Renal cortex interstitium (tissue), 15 donors: ENCODE measurements at places on chromosomes 6 and 20. TPM values are rescaled to one million over a fixed set of nuclear protein-coding genes. Genes with fewer than 3 reads are reported as not detected.

- no peak for DNase-seq
Measured at GRCh38 chr20:22805996-22806395, 221.6 kb upstream of the FOXA2 start.

PRDM13 gene
- not detected for polyA plus RNA-seq

DNA sequence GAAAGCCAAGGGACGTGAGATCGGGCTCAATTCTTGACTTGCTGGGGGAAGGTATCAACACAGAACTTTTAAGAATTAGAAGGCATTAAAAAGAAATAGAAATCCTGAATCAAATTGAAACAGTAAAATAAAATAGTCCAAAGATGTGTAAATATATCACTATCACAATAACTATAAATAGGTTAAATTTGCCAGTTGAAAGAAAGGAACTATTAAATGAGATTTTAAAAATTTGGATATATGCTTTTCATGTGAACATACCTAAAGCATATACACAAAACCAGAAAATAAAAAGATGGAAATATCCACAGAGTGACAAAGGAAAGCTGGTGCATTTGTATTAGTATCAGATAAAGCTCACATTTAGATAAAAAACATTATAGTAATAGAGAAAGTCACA is 152.4 kb upstream of the ESR1 start:
- no peak for DNase-seq

GRCh38 chr6:81890846-81891245 is 138.4 kb upstream of the TENT5A start:
- DNase-seq = no peak

CST2 gene
- not detected for polyA plus RNA-seq

- no peak for DNase-seq
Measured at GRCh38 chr6:54427396-54427937, 119.2 kb downstream of the TINAG start.

- DNase-seq = no peak
Measured at GRCh38 chr20:52965380-52965779, 6.8 kb upstream of the TSHZ2 start.

DNA sequence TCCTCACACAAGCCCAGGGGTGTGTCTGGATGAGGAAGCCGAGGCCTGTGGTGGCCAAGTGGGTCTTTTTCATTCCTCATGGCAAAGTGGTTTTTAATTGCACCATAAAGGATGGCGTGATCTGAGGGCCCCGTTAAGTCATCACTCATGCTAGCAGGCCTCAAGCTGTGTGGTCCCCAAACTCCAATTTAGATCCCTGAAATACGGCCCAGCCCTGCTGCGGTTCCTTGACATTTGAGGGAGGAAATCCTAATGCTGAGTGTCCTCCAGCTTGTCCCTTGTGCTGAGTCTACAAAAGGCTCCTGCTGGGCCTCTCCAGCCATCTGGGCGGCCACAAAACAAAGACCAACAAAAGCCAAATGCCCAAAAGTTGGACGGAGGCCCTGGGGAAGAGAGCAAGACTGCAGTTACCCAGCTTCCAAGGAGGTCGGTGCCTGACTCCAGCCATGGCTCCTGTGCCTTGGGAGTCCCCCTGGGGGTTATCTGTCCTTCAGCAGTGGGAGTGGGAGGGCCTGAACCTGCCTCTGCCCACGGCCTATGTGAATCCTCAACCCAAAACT is 162.3 kb upstream of the PDE10A start:
- DNase-seq = no peak

MYBL2 gene
- polyA plus RNA-seq = 33.0 TPM

DNA sequence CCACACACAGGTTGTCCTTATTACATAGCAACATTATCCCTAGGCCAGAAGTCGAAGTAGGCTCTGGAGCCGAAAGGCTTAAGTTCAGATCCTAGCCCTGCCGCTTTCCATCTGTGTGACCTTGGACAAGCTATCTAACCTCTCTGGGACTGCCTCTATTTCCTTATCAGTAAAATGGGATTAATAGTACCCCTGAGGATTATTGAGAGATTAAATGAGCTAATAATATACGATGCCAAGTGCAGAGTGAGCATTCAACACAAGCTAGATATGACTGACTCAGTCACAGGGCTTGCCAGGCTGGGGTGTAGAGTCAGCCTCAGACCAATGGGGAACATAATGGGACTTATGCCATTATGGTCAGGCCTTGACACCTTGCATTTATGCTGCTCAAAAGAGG is 8.9 kb upstream of the SPATA2 start:
- no peak for DNase-seq

DNA sequence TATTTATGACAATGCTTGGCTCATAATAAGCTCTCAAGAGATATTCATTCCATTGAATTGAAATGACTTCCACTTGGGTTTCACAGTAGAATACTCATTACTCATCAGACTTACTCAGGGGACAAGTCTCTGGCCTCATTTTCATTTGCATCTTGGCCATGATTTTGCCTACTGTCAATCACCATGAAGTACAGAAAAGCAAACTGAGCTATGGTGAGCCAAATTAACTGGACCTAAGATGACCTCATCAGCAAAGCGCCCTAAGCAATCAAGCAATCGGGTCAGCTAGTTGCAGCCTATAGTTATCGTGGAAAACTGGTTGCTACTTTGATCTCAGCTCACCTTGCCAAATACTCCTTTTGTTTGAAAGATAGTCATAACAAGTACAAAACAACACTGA is 494.7 kb upstream of the SLC35B3 start:
- DNase-seq = no peak

DNA sequence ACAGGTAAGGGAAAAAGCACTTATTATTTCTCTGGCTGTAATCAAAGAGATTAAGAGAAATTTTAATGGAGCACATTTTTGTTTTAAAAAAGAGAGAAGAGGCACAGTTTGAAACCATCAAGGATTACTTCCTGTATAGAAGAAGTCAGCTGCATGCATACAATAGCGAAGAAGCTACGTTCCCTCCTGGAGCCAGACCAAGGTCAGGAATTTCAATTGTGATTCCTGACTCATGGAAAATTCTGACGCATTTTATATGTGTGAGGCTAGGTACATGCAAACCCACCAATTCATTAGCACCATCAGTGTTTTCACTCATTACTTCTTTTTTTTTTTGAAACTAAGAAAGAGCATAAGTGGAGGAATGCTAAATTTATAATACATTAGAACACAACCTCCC is 232.7 kb upstream of the SGK1 start:
- DNase-seq = no peak

GRCh38 chr6:11412616-11413015 is 124.9 kb upstream of the TMEM170B start:
- DNase-seq = no peak

SLC26A8 gene
- polyA plus RNA-seq = 0.44 TPM

GRCh38 chr6:81938014-81938856 is 185.8 kb upstream of the TENT5A start:
- no peak for DNase-seq

RBM24 gene
- 1.0 TPM for polyA plus RNA-seq

DNA sequence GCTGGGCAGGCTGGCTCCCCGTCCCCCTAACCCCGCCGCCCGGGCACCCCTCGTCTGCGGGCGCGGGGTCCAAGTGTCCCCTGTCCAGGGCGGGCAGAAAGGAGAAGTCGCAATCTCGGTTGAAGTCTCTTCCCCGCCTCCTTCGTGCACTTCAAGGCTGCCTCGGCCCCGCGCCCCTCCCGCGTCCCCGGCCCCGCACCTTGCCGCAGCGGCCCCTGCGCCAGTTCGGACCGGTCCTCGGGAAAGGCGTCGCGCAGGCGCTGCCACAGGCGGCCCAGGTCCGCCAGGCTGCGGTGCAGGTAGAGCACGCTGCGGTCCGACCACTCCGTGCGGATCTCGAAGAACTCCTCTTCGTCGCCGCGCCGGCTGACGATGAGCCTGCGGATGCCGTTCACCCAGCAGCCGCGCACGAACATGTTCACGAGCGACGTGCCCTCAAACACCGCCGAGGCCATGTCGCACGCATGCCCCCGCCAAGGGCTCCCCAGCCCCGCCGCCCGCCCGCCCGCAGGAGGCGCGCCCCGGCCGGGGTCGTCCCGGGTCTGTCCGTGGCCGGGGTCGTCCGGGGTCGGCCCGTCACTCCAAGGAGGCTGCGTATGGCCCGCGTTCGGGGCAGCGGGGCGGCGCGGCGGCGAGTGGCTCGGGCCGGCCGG is at the start of gene PXDC1:
PXDC1 (minus strand) TSS at position 637 of the 653 bp plus-strand sequence; CDS start at position 455, 182 bp downstream.
- no peak for DNase-seq

- no peak for DNase-seq
Measured at GRCh38 chr6:67252663-67253062, 1382.4 kb upstream of the ADGRB3 start.

GRCh38 chr6:142860498-142860897 is 84.5 kb downstream of the HIVEP2 start:
- no peak for DNase-seq

COL11A2 gene
- polyA plus RNA-seq = 4.2 TPM

TNFRSF21 gene
- polyA plus RNA-seq = 37.6 TPM

MEP1A gene
- 0.26 TPM for polyA plus RNA-seq

- DNase-seq = no peak
Measured at GRCh38 chr6:109979033-109979921, 1.2 kb downstream of the GPR6 start.

- no peak for DNase-seq
Measured at GRCh38 chr6:65113581-65113980, 593.4 kb downstream of the EYS start.

GRCh38 chr6:48866682-48867081 is 596.4 kb downstream of the MMUT start:
- DNase-seq = no peak

DNA sequence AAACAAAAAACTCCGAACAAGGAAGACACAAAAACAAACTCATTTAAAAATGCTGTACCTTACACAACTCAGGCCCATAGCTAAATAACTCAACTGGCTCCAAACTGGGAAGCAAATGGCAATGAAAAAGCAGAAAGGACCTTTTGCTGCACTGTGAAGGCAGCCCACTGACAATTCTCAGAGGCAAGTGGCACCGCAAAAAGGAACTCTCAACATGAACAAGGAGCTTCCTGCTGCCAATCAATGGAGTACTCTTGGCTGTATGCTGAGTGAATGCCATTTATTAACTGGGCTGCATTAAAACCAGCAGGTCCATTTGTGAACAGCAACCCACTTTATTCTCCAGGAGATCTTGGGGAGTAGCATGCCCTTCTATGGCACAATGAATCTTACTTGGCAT is 209.9 kb downstream of the PTPRK start:
- DNase-seq = no peak

DNA sequence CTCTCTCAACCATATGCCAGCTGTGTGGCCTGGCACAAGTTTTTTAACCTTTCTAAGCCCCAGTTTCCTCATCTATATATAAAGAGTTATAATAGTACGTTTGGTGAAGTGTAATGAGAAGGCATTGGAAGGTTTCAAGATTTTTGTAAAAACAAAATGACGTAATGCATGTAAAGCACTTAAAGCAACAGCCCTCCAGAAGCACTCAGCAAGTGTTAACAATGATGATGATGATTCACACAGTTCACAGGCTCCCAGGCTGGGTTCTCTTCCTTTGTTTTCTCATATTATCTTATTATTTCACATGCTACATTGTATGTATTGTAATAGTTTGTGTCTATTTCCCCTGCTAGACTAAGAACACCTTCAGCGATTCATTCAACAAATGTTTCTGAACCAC is 6.2 kb downstream of the CEP250 start:
- DNase-seq = no peak

- no peak for DNase-seq
Measured at GRCh38 chr6:102204351-102204750, 810.8 kb downstream of the GRIK2 start.

DNA sequence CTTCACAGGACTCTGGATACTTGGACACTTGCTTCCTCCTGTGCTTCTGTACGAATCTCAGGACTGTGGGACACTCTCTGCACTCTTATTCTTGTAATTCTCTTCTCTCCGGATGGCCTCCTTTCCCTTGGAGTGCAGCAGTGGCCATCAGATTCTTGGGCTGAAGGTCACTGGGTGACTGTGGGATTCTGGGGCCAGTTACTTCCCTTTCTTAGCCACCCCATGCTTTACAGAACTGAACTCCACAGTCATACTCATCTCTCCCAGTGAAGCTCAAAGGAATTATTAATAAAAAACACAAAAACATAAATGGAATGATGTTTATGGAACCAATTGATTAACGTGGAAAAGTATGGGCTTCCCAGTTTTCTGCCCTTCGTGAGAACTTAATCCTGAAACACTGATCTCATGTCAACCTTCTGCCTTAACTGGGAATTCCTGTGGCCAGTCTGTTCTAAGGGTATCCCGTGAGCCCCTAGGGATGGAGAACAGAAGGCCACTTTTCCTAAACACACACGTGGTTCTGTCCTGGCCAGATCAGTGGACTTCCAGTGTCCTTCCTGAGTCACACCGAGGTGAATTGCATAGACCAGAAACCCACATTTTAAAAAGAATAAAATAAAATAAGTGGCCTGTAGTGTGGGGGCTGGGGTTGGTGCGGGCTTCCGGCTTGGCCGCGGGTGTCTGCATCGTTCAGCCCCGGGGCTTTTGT is 23.6 kb upstream of the HLA-E start:
- DNase-seq = no peak

DNA sequence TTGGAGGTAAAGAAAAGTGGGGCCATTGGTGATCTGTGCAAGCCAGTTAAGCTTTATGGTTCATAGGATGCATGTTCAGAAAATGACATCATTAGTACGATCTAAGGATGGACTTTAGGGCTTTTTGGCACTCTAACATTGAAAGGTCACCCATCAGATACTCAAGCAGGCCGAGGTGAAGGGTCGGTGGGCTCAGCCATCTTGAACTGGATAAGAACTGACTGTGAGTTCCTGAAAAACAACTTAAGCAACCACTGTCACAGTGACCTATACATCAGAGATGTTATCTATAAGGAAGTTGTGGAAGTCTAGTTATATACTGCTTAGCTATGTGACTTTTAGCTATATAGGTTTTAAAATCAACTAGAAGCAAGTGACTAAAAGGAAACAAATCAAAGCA is 13.0 kb upstream of the ITCH start:
- no peak for DNase-seq

MYCT1 gene
- polyA plus RNA-seq = 13.7 TPM

NELFCD gene
- 141 TPM for polyA plus RNA-seq

PKHD1 gene
- polyA plus RNA-seq = 34.3 TPM

DNA sequence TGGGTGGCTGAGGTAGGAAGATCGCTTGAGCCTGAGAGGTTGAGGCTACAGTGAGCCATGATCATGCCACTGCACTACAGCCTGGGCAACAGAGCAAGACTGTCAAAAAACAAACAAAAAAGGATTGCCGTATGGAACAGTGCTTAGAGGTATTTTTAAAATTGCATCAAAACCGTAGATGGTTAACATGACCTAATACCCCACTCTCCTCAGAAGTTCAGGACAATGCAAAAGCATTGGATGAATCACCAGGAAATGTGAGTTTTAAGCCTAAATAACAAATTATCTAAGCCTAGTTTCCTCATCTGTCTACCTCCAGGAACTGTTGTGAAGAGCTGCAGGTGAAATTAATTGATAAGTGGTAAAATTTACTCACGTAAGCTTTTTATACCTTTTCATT is 123.8 kb upstream of the ID4 start:
- no peak for DNase-seq
